ENCODE measurements at places on chromosomes 1 and 21.

DNA sequence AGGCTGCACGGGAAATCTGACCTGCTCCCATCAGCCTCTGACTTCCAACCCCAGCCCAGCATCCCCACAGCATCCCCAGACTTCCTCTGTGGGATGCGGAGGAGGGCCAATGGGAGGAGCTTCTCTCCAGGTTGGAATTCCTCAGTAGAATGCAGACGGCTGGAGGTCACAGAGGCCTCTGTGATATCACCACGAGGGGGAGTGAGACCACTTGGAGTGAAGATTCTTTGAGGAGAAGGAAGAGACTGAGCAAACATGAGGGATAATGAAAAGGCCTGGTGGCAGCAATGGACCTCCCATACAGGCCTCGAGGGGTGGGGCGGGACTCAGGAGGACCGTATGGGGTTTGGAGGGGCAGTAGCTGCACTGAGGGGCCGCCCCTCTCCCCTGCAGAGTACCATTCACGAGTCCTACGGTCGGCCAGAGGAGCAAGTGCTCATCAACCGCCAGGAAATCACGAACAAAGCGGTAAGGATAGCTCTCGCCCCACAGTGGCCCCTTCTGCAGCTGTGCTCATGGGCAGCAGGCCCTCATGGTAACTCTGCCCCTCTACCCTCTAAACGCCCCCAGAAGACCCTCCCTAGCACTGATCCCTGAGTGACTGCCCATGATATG lies at the start of gene CATSPER4:
TSS of gene CATSPER4 (plus strand) at position 230 of the 615 bp plus-strand sequence. CDS start at position 256, 26 bp downstream.
- no peak for DNase-seq

DNA sequence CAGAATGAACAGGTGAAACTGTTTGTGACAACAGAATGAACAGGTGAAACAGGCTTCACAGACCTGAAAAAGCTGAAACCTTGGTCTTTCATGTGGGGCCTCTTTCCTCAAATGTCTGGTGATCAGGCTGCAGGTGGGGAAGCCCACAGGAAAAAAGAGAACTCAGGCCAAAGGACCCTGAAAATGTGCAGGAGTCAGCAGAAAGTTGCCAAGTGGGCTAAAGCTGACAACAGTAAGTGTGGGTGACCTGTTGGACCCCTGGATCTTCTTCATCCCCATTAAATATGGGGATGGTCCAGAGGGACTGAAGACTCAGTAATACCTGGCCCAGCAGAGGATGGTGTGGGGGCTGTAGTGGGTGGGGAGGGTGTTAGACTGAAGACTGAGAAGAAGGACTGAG lies 9.1 kb upstream of the CHIT1 start:
- peak; percentile 80 for DNase-seq

GRCh38 chr1:19477284-19478249 lies 7.8 kb downstream of the CAPZB start:
- DNase-seq = no peak

- no peak for DNase-seq
Observed at GRCh38 chr21:39923476-39923875, 56.2 kb downstream of the PCP4 start.

GRCh38 chr1:33317354-33317753 lies 3.5 kb downstream of the A3GALT2 start:
- no peak for DNase-seq

DNA sequence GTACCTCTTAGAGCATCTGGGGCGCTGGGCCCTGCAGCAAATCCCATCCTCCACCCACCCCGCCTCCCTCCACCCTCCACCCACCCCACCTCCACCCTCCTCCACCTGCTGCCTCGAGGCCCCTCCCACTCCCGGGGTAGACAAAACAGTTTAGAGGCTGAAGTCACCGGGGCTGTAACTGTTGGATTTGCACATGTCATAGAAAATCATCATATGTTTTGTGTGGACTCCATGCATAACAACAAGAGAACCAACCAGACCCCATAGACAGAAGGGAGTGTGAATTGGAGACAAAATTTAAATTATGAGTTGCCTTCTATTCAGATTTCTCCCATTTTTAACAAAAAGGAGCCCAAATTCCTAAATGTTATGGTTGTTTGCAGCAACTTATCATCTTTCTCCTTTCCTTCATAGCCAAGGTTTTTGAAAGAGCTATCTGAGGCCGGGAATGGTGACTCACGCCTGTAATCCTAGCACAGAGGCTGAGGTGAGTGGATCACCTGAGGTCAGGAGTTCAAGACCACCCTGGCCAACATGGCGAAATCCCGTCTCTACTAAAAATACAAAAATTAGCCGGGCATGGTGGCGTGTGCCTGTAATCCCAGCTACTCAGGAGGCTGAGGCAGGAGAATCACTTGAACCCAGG lies 28.2 kb upstream of the LGALS8 start:
- no peak for DNase-seq

- DNase-seq = no peak
Observed at GRCh38 chr1:24235921-24236788, 49.1 kb upstream of the IFNLR1 start.

DNA sequence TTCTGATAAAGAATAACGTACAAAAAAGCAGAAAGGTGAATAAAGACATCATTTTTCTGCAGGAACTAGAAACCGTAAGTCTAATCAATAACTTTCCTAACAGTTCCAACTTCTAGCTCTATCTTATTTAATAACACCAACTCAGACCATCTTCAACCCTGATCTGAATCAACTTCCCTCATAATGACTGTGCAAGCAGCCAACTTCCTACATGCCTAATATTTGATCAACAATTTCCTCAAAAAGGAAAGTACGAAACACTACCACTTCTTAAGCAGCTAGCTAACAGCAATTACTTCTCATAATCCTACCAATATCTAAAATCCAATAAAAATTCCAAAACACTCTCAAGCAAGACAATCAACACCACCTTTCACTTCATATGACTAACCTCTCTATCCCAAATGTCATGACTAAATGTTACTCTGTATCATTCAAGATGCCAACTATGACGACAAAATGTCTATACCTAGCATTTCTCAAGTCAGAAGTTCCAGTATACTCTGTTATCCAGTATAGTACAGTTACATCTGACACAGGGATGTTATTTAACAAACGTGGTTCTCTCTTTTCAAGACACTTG lies 1.7 kb downstream of the COP1 start:
- DNase-seq = no peak

GRCh38 chr21:36541721-36542139 lies 61.8 kb upstream of the CLDN14 start:
- no peak for DNase-seq

Measured in MM.1S (cell line).